ENCODE measurements at places on chromosomes 1 and 21.

GRCh38 chr1:228986093-228986904 lies 251.0 kb downstream of the RHOU start:
- DNase-seq, result no peak

GRCh38 chr1:25064465-25065240 lies 134.6 kb upstream of the RUNX3 start:
- no peak for DNase-seq

DNA sequence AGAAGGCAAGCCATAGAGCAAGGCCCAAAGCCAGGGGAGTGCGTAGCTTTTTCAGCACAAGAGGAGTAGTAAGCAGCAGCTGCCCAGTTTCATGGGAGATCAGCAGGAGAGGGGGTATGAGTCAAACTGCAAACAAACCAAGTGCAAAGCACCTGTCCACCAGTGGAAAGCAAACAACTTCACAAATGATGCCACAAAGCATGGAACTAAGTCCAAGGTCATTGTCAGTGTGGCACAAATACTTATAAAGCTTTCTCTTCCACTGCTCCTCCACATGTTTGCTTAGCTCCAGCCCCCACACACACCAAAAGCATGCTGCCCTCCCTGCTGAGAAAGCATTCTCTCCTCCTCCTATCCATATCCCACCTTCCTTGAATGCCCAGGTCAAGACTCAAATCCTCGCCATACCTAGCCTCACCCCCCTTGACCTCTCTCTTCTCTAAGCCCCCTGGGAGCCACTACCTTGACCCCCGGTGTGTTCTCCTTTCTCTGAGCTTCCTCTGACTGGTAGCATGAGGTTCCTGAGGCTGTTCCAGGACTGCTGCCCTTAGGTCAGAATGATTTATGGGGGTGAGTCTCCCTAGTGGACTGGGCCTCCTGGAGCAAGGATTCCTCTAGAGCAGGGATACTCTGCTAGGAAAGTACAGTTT lies 70.4 kb downstream of the DMAP1 start:
- DNase-seq, result no peak

DNA sequence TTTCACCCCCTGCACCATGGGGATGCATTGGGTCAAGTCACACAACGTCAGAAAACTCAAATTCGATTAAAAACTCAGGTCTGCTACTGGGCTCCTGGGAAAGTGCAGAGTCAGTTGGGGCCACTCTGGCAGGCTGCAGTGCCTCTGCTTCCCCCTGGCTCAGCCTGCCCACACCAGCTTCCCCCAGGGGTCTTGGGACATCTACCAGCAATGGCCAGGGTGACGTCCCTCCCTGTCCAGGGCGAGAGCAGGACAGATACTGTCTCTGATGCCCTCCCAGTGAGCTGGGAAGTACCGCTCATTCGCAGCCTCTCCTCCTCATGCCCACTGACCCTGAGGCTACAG lies 106.2 kb upstream of the COL6A1 start:
- no peak for DNase-seq

GRCh38 chr1:26745191-26745590 lies 42.6 kb upstream of the PIGV start:
- no peak for DNase-seq

DNA sequence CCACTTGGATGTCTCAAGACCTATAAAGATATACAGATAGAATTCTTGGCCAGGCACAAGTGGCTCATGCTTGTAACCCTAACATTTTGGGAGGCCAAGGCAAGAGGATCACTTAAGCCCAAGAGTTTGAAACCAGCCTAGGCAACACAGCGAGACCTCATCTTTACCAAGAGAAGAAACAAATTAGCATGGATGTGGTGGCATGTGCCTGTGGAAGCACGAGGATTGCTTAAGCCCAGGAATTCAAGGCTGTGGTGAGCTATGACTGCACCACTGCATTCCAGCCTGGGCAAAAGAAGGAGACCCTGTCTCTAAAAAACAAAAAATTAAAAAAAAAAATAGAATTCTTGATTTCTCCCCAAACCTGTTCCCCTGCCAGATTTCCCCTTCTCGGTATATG lies 8.3 kb downstream of the ASAP3 start:
- DNase-seq, result no peak

DNA sequence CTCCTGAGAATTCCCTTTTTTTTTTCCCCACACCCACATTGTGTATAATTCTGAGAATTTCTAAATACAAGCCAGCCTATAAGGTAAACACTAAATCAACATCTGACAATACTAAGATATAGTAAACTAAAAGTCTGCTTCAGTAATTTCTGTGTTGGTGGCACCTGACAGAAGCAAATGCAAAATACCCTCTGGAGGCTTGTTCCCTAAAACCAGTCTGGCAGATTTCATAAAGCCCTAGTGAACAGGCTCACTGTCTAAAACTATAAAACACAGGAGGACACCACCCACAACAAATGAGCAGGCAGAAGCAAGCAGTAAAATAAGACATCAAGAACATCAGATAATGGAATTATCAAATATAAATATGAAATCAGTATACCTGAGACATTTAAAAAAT lies 11.5 kb downstream of the TRIM33 start:
- DNase-seq, result no peak

- no peak for DNase-seq
These were observed 30.2 kb upstream of the ATP5PO start for GRCh38 chr21:33945652-33946270.

- no peak for DNase-seq
These were observed 31.5 kb upstream of the KCNE2 start for GRCh38 chr21:34332347-34332746.

DNA sequence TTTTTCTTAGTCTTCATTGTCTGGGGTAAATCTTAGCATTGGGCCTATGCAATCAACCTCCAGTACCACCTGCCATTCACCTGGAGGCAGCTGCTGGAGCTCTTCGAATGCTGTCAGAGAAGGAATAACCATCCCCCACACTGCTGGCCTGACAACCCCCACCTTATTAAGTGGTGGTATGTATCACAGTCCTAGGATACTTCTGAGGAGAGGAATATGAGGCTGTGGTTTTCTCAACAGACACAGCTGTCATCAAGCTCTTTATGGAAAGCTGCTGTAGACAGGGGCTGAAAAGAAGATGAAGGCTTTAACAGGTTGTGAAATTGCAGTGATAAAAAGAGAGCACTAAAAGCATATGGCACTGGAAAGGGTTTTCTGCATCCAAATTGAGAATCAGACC lies 61.7 kb downstream of the TSEN15 start:
- DNase-seq, result no peak

GRCh38 chr21:14916676-14917141 lies 148.1 kb downstream of the NRIP1 start:
- DNase-seq, result no peak

GRCh38 chr21:33897739-33898138 lies 17.9 kb downstream of the ATP5PO start:
- no peak for DNase-seq

- DNase-seq, result no peak
These were observed 11.1 kb downstream of the TNNI3K start for GRCh38 chr1:74246315-74246714.

DNA sequence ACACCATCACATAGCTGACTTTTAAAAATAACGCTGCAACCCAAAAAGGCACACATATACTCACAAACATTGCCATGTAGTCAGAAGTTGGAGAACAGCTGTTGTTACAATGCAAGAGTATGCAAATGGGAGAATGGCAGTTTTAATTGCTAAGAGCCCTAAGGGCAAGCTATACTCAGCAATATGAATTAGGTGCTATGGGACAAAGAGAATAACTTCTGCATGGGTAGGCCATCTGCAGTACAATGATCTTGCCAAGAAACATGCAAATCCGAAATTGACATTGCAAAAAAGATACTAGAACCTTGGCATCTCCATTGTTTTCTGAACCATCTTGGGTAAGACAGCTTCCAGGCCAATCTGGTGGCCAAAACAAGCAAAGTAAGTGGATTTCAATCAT lies 697.8 kb downstream of the LRRIQ3 start:
- DNase-seq, result no peak

- DNase-seq, result no peak
These were observed 10.7 kb downstream of the RCC1 start for GRCh38 chr1:28516518-28516956.

- DNase-seq, result peak; percentile 64
These were observed 54.3 kb upstream of the RAB3GAP2 start for GRCh38 chr1:220326578-220326977.

DNA sequence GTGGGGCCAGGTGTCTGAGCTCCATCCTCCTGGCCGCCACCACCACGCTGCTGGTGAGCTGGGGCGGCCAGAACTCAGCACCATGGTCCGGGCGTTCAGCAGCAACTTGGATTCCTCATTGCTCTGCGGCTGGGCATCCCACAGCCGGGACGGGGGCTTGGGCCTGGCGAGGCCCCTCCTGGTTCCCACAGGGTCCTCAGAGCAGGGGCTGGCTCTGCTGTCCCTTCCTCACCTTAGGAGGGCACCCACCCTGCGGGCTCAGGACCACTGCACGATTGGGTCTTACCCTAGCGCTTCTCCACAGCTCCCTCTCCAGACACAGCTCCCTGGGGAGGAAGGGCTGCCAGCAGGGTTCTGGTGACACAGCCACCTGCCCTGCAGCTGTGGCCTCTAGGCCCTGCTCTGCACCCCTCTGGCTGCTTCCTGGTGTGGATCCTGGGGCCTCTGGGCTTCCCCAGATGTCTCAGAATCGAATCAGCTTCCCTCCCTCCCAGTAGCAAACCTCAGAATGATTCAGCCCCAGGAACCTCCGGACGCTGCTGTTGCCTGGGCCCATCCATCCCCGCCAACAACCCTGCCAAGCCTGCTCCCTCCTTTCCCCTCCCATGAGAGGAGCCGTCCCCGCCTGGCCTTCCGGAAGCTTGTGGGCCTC lies 25.0 kb downstream of the CRYAA start:
- peak; percentile 82 for DNase-seq

GRCh38 chr1:115327270-115327669 lies 10.8 kb downstream of the NGF start:
- DNase-seq, result no peak

DNA sequence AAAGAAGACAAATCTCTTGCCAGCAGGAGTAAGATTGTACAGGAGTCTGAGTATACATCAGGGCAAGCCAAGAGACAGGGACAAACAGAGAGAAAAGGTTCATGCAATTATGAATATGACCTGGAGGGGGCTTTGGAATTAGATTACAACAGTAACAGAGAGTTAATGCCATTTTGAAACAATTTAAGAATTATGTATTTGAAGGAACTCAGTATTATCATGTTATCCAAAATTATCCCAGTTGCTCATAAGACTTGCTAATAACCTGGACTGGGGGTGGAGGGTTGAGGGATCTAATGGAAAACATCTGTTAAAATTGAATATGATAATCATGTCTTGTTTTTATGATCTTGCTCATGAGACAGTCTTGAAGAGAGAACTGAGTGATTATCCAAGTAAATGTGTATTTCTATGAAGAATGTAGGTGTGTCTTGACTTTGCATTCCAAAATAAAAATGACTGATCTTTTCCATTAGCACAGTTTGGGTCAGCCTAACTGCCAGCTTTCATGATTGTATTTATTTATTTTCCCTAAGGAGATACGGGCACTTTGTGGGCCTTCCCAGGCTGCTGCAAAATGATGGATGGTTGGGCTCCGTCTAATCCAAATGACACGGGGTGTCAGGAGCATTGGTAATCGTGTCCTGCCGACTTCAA lies 117.7 kb downstream of the ERG start:
- DNase-seq, result peak; percentile 30

DNA sequence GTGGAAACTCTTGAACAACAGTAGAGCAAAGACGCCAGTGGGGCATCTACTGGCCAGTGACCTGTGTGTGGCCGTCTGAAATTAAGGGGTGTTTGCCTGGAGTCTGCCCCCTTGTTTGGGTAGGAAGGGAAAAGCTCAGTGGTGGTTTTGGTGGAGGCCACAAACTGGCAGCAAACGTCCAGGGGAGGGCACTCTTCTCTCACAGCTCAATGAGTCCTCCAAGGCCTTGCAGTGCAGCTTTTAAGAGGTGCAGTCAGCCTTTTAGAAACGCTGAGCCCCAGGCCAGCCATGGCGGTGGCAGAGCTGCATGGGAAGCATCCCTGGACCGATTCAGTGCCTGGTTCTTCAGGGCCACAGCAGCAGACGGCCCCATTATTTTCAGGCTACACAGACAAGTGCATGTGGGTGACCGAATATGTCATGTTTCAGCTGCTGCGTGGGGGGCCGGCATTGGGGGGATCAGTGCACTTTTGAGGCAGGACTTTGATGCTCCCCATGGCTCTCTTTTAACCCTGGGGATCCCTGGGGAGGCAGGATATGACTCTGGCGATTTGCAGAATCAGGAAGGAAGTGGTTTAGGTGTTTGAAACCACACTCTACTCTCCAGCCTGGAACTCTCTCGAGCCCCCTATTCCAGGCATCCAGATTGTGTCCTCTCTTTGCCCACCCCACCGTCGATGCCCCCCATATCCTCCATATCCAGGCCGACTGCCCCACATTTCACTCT lies 414.0 kb downstream of the PRDM2 start:
- peak; percentile 46 for DNase-seq

- no peak for DNase-seq
These were observed 198.6 kb upstream of the EDN2 start for GRCh38 chr1:41682845-41683625.

DNA sequence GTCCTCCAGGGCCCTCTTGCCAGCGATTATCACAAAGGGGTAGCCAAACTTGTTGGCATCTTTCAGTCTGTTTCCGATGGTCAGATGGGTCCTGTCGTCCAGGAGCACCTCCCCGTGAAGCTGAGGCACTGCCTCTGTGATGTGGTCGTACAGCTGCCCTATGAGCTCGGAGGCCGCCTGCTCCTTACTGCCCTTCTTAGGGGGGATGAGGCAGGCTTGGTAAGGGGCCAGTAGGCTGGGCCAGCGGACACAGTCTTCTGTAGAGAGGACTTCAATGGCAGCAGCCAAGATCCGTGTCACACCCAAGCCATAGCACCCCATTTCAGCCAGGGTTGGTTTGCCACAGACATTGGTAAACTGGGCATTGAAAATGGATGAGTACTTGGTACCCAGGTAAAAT lies 6.5 kb downstream of the PARS2 start:
- DNase-seq, result no peak

DNA sequence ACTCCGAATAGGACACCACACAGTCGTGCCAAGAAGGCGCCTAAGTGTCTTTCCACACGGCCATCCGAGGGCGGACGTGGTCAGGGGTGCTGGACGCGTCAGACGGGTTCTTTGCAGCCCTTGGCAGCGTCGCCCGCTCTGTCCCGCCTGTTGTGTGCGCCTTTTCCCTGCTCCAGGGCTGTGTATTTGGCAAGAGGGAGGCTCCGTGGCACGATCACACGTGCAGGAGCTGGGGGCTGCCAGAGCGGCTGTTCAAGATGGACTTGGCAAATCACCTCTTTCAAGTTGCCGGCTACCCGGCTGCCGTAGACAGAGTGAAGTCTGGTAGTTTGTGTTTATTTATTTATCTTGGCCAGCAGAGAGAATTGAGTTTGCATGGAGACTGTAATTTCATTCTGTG lies 31.9 kb downstream of the PRKCZ start:
- no peak for DNase-seq

DNA sequence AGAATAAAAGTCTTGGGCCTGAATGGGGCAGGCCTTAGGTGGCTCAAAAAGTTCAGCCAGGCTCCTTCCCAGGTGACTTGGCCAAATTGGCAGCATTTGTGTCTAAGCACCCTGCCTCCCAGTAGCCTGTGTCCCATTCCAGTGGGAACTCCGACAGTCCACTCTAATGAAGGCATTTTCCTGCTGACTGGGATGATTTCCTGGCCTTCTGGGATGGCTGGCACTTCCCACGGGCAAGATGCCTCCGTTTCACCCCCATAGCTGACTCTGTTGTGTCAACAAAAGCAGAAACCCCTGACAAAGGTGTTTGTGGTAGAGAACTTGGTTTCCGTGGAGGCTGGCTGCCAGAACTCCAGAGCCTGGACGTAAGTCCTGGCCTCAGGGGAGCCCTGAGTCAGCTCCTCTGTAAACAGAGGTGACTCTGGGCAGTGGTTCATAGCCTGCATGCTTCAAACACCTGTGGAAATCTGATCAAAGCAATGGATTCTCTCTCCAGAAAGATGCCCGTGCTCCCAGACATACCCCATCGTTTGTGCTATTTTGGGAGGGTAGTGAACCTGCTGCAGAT lies 36.6 kb downstream of the WNT3A start:
- DNase-seq, result peak; percentile 89
